ENCODE measurements at places on chromosomes 4 and X. TPM values are rescaled to one million over a fixed set of nuclear protein-coding genes. Genes with fewer than 3 reads are reported as not detected.

DNA sequence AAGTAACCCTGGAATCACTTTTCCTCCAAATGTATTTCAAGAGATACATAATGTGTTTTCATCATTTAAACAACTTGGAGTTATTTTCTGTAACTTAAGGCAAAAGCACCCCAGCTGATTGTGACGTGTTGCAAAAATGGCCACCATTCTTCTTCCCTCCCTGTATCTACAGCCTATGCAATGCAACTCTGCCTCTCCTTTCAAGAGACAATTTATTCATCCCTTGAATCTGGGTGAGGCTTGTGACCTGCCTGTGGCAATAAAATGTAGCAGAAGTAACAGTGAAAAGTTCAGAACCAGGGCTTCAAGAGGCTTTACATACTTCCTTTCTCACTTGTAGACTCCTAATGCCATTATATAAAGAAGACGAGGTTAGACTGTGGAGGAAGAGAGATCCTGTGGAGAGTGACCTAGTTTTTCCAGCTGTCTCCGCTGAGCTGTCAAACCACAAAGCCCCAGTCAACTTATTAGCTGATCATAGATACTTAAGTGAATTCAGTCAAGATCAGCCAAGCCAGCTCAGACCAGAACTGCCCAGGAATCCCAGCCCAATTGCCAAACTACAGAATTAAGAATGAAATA is 81.0 kb upstream of the KLF3 start:
- DNase-seq = no peak

DNA sequence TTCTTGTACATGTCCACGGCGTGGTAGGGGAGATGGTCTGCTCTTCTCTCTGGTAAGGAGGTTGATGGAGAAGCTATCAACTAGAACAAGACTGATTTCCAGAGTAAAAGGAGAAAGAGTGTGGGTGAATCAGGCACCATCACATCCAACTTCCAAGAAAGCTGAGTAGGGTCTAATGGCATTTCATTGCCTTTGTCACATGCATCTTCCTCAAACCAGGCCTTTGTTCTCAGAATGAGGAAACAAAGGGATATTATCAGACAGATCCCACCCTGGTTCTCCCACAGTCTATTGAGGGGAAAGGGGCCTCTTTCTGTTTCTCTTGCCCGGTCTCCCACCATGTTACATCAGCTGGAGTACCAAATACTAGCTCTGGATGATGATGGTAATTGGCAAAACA is 160.2 kb upstream of the RBPJ start:
- DNase-seq = no peak

DNA sequence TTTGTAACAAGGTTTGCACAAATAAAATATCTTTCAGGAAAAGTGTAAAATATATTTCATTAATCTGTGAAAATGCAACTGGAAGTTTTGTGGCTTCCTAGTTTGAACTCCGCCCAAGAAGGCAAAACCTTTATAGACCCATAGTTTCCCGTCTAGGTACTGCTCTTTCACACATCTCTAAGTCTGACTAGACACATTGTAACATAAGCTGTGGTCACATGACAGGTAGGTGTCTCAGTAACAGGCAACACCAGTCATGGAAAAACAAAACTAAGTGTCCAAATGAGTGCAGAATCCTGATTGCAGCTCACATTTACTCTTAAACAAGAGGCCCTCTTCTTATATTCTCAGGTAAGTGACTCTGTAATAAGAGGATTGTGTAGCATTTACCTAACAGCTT is 55.6 kb downstream of the SNCA start:
- no peak for DNase-seq

DNA sequence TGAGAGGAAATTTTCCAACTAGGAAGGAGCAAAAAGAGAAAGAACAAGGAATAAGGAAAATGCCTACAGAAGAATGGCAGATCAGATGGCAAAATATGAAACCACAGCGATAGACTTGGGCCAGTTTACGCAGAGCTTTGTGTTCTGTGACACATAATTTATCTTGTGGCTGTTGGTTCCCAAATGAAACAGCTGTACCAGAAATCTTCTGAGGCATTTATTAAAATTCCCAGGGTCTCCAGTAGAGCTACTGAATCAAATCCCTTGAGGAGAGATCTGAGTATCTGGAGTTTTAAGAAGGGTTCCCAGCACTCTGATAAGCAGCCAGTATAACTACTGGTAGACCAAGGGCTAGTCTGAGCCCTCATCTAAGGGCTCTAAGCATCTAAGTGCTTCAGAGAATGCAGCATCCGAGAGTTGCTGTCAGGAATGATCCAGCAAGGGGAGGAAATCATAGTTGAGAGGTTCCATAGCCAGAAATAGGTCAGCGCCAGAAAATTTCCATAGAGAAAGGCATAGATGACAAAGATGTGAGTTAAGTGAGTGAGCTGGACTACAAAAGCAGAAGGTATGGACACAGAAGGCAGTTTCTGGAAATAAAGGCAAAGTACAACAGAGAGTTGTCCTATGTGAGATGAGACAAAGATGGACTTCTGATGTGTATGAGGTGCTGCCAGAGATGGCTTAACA is 46.3 kb upstream of the FAM241A start:
- DNase-seq = no peak

DNA sequence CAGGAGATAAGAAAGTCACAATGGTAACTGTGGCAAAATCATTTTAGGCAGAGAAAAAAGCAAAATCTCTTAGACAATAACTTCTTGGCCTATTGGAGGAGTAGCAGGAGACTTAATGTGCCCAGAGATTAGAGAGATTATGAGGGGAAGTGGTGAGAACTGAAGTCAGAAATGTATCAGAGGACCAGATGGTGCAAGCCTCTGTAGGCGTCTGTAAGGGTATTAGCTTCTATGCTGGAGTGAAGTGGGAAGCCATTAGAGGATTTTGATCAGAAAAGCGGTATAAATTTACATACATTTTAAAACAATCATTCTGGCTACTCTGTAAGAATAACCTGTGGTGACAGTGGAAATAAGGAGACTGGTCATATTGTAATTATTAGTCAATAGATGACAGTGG is 236.7 kb downstream of the FAT4 start:
- no peak for DNase-seq

DNA sequence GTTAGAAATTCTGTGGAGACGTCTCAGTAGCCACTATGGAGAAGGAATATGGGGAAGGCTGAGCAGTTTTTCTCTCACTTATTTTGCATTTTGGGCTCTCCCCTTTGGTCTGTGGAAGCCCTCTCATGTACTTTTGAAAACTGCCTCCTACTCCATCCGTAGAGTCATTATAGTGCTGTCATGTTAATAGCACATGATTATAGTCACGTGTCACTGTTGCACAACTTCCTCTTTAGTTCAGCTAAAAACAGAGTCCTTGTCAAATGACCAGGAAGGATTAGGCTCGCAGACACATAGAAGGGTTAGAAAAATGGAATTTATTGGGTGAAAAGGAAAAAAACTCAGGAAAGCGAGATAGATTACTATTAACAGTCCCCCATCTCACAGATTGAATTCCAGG is 258.2 kb upstream of the CXorf51A start:
- no peak for DNase-seq

DNA sequence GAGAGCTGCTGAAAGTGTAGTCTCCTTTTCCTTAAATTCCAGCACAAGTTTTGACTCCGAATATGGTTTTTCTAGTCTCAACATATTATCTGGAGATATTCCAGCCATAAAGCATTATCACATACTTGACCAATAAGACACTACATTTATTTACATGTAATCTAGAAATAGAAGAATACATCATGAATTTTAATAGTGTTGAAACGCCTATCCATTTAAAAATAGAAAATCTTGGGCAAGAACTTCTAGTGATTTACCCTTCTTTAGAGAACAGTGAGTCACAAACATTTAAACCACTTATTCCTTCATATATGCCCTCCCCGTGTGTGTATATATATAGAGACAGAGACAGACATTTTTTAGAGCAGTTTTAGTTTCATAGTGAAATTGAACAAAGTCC is 161.5 kb downstream of the SOWAHB start:
- DNase-seq = no peak

DNA sequence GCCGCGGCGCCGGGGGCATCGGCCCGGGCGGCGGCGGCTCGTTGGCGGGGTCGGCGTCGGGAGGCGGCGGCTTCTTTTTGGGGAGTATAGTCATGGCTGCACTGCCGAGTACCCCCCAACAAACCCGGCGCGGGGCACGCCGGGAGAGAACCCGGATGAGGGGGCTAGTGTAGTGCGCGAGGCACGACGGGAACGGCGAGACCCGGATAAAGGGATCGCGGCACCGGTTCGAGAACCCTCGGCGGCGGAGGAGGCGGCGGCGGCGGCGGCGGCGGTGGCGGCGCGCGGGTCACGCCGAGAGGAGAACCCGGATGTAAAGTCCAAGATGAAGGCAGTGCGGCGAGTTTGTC is at the start of gene OTUD5:
TSS of gene OTUD5 (minus strand) at position 131 of the 350 bp plus-strand sequence. CDS start at position 94, 37 bp downstream.
- DNase-seq = no peak

Gene TAF7L
- total RNA-seq = 0.44 TPM

Gene GUCY2F
- not detected for total RNA-seq

Gene GABRQ
- total RNA-seq = 1.5 TPM
